ENCODE measurements at places on chromosomes 1 and 21.

DNA sequence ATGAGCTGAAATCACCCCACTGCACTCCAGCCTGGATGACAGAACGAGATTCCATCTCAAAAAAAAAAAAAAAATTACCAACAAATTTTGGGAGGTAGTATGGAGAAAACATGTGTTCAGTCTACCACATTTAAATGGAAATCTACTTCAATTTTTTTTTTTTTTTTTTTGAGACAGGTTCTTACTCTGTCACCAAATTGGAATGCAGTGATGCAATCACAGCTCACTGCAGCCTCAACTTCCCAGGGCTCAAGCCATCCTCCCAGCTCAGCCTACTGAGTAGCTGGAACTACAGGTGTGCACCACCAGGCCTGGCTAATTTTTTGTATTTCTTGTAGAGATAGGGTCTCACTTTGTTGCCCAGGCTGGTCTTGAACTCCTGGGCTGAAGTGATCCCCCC is 82.1 kb downstream of the GFI1 start:
- no peak for DNase-seq

DNA sequence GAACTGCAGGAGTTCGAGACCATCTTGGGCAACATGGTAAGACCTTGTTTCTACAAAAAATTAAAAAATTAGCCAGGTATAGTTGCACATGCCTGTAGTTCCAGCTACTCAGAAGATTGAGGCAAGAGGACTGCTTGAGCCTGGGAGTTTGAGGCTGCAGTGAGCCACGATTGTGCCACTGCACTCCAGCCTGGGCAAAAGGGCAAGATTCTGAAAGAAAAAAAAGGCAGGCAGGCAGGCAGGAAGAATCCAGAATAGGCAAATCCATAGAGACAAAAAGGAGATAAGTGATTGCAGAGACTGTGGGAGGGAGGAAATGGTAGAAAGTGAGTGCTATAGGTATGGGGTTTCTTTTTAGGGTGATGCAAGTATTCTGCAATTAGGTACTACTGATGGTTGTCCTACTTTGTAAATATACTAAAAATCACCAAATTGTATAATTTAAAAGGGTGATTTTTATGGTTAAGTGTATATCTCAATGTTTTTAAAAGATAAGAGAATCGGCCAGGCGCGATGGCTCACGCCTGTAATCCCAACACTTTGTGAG is 29.4 kb downstream of the ZZZ3 start:
- DNase-seq, result no peak

GRCh38 chr21:26136671-26137070 is 33.9 kb downstream of the APP start:
- no peak for DNase-seq

- no peak for DNase-seq
Measured at GRCh38 chr1:245694753-245695195, 540.0 kb downstream of the KIF26B start.

GRCh38 chr1:222028676-222029075 is 286.8 kb upstream of the DUSP10 start:
- no peak for DNase-seq

DNA sequence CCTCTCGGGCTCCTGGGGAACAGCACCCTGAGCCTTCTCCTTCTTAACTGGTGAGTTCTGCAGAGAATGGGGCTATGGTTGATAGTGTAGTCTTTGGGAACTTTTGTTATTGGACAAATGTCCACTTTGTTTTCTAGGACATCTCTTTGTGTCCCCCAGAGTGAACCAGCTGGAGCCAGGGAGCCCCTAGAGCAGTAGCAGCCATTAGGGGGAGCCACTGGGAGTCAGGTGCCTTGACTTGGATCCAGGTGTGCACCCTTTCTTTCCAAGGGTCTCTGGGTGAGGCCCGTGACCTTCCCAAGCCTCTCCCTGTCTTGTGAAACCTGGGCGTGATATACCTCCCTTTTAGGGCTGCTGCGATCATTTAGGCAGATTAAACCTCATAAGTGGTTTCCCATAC is 36.9 kb downstream of the ABCG1 start:
- no peak for DNase-seq

- no peak for DNase-seq
Measured at GRCh38 chr21:34029743-34030528, 43.4 kb upstream of the MRPS6 start.
